ELF-1 (cell line): ENCODE measurements at places on chromosomes 3 and 15.
A peak's percentile ranks its signal among the peaks of the same experiment; 100 is the strongest.

DNA sequence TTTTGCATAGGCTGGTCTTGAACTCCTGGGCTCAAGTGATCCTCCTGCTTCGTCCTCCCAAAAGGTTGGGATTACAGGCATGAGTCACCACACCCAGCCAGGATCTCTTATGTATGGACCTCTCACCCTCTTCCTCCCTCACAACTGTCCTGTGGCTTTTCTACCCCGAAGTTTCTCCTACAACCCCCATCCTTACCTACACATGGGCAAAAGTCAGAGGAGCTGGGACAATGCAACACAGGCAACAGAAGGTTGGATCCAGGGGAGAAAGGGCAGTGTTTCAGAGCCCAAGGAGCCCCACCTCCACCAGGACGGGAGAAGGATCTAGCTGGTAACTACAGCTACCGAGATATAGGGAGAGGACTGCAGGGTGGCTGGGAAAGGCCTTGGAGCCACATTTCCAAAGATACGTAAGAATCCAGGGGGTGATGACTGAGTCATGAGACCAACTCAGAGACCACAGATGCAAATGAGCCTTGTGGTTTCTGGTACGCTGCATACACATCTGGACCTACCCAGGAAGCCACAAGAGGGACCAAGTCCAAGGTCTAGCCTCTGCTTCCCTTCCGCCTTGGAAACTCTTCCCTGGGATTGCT is 13.6 kb downstream of the IGDCC4 start:
- no peak for DNase-seq

DNA sequence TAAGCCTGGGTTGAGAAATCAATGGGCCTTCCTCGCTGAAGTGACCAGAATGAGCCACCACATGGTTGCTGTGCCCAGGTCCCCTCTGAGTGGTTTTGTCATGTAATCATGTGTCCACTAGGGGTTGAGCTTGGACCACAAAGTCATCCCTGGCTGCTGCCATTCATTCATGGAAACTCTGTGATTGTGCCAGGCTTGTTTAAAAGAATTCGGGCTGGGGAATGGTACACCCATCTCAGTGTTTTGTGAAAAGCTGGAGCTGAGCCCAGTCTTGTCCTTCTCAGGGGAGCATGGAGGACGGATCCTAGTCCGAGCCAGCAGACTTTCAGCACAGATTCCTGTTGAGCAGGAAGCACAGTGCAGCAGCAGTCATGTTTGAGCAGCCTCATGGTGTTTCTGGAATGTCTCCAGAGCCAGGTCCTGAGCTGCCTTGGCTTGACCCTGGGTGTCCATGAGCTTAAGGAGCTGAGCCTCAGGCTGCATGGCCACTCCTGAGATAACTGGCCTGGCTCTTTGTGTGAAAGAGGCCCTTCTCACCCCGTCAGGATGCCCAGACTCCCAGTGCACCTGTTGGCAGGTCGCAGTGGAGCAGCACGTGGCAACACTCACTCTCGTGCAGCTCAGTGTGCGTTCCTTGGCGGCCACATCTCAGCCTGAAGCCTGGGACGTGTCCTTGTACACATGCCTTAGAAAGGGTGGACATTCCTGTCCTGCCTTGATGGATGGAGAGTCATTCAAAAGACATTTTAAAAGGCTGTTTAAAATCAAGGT is 260.3 kb upstream of the TPM1 start:
- DNase-seq: peak; percentile 76

- no peak for DNase-seq
Observed at GRCh38 chr15:43505738-43506137, 11.7 kb upstream of the MAP1A start.

DNA sequence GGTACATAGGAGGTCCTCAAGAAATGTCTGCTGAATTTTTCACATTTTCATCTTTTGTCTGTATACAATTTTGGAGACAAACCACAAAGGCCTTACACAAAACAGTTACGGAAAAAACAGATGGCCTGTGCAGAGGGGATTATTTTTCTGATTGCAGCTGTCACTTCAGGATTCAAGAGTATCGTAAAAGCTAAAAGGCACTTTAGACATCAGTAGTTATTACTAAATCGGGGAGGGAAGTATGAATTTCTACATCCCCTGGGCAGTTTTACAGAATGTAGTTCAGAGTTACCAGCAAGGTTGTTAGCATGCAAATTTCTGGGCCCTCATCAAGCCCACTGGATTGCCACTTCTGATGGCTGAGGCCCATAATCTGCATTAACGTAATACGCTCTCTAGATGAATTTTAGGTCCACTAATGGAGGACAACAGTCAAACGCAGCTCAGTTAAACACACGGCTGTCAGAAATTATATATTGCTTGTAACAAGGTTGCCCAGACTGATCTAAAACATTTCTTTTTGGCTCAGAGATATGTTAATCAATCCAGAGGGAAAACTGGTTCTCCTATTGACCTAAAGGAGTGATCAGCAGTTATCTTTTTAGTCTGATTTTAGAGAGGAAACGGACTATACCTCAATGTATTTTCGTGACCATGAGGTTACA is 1.1 kb downstream of the RIOX2 start:
- DNase-seq: no peak

- DNase-seq: no peak
Observed at GRCh38 chr3:107699682-107700081, 176.9 kb downstream of the BBX start.

DNA sequence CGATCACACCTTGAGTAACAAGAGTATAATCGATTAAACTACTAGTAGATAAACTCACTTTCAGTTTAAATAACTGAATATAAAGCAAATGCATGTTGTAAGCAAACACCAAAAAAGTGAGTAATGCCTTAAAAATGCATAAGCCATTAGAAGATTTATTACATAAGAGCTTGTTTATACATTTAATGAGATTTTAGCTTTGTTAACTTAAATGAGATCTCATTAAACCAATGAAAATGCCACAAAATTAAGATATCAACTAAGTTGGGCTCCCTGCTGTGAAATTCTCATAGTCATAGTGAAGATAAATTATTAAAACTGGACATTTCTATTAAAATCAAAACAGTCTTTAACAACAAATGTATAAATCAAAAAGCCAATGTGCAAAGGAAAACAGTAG is 701.2 kb downstream of the NLGN1 start:
- DNase-seq: no peak

- no peak for DNase-seq
Observed at GRCh38 chr15:92900731-92901071, 577 bp downstream of the CHD2 start.

- DNase-seq: peak; percentile 83
Observed at GRCh38 chr15:37058316-37058985, 41.9 kb downstream of the MEIS2 start.

- DNase-seq: peak; percentile 68
Observed at GRCh38 chr3:157120071-157120892, 39.7 kb downstream of the CCNL1 start.

- DNase-seq: no peak
Observed at GRCh38 chr15:81280696-81281455, 43.1 kb downstream of the STARD5 start.

- DNase-seq: no peak
Observed at GRCh38 chr15:86439614-86440013, 359.9 kb downstream of the AGBL1 start.

DNA sequence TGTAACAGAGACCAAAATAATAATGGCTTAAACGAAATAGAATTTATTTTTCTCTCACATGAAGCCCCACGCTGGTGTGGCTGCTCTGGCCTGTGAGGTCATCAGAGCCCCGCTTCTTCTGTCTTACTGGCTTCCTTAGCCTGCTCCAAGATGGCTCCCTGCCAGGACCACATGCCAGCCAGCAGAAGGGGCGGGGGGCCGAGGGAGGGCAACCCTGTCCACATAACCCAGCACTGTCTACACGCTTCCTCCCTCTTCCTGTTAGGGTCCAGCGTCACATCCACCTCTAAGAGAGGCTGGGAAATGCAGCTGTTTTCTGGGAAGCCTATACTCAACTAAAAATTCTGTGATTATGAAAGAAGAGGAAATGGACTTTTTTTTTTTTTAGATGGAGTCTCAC is 107.9 kb upstream of the DLG1 start:
- DNase-seq: no peak

- DNase-seq: no peak
Observed at GRCh38 chr3:170766253-170766652, 103.7 kb downstream of the RPL22L1 start.

DNA sequence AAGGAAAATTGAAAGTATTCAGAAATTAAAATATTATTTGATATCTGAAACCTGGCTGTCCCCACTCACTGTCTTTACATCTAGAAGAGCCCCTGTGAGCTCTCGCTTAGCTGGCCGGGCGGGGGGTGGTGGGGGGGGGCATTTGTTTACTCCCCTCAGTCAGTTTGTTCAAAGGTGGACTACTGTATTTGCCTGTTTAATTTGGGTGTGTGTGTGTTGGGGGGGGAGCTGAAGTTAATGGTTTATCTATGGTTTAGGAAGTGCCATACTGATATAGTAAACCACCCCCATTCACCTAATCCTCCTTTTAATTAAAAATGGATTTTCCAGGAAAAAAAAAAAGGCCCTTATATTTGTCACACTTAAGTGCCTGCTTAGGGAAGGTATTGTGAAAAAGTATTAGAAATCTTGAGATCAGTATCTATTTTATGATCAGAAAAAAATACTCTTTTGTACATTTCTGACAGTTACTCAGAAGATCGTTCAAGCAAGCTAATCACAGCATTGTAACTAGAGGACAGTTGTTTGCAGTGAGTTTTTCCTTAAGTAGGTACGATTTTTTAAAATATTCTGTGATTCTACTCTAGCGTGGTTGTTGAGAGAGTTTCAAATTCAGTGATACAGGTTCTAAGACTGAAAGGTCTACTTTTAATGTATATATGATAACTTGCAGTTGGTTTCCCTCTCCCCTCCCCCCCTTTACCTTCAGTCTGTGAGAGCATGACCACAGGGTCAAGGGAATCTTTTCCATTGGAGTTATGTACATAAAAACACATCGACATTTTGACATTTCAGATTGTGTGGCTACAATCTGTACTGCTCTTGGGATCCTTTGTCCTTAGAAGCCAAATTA is 8.5 kb downstream of the NR2F2 start:
- peak; percentile 5 for DNase-seq

GRCh38 chr3:98557324-98558010 is 25.7 kb downstream of the GPR15 start:
- DNase-seq: no peak

DNA sequence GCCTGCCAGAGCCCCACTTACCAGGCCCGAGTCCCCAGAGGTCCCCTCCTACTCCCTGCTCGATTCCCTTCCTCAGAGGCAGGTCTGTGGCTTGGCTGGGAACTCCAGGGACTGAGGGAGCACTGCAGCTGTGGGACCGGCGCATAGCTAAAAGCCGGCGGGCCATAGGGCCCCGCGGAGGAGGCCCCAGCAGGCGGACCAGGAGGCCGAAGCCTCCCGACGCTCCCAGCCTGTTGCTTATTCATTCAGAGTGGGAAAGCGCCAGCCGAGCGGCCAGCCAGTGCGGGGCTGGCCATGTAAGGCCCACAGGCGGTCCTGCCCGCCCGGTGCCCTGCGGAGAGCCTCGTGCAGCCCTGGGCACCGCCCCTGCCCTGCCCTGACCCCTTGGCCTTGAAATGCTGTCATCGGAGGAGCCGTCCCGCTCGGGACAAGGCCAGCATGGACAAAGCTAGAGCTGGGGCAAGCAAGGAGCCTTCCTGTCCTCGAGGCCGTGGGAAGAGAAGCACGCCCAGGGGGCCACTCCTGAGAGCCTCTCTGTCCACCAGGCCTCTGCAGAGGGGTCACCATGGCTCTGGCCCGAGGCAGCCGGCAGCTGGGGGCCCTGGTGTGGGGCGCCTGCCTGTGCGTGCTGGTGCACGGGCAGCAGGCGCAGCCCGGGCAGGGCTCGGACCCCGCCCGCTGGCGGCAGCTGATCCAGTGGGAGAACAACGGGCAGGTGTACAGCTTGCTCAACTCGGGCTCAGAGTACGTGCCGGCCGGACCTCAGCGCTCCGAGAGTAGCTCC is at the start of gene LOXL1:
Gene LOXL1, plus strand, starts transcription at position 244 of the 784 bp plus-strand sequence. Its CDS starts 322 bp downstream, at position 566.
- DNase-seq: peak; percentile 86

GRCh38 chr3:38907426-38907825 is 91.4 kb upstream of the SCN10A start:
- DNase-seq: no peak

GRCh38 chr3:151431940-151432339 is 28.9 kb downstream of the IGSF10 start:
- DNase-seq: no peak

DNA sequence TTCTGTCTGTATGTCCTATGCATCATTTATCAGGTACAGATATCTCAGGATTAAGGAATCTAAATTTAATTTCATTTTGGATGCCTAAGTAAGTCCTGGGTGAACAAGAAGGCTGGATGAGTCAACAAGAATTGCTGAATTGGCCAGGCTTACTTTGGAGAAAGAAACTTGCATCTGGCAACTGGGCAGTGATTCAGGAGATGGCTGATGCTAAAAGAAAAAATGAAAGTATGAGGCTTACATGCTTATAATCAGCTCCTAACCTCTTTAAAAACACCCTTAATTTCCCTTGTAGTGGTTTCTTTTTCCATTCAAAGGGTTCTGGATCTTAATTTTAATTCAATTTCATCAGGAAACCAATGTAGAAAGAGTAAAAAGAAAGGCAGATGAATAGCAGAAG is 228.8 kb upstream of the PEX5L start:
- DNase-seq: no peak

DNA sequence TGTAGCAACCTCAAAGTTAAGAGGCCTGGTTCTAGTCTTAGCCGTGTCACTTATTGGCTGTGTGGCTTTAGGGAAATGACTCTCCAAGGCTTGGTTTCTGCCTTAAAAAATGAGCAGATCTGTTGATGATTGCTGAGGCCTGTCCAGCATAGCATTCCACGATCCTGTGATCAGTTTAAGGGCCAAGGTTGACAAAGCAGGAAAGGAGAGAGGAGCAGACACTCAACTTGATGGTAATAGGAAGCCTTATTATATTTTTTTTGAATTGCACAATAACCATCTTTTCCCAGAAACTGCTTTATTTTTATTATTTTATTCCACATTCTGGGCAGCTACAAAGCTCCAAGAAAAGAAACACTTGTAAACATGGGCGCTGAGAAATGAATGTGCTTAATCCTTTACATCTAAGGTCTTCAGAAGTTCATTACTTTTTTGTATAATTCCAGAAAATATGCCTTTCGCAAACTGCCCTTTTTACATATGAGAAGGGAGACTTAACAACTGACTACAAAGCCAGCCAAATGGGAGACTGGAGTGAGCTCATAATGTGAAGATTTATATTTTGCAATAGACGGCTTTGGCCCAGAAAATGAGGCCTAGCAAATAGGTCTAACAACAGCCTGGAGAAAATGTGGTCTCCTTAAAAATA is 241.0 kb downstream of the ATP8B4 start:
- DNase-seq: no peak

DNA sequence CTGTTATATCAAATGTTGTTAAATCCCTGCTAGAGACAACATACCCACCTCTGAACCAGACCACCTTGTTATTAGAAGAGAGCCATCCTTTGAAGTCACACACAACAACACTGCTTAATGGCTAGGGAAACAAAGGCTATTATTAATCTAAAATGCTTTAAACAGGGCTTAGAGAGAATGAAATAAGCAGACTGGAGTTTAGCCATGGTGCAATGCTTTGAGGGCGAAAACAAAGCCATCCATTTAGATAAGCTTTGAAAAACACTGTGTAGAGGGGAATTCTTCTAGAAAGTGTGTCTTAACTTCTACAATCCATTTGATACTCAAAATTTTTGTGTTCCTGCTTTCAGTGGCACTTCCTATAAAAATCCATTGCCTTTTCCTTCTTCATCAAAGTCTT is 148.6 kb downstream of the IL5RA start:
- no peak for DNase-seq
